Renal cortex interstitium (tissue), 15 donors: ENCODE measurements at places on chromosomes 6 and 20. TPM values are rescaled to one million over a fixed set of nuclear protein-coding genes. Genes with fewer than 3 reads are reported as not detected.

Gene GNAS-AS1
- polyA plus RNA-seq: 0.97 TPM

Gene LY6G5C
- 2.4 TPM for polyA plus RNA-seq

Gene NDUFAF4
- polyA plus RNA-seq: 43.3 TPM

Gene SLC22A1
- 0.89 TPM for polyA plus RNA-seq

Gene MUCL3
- 0.18 TPM for polyA plus RNA-seq

DNA sequence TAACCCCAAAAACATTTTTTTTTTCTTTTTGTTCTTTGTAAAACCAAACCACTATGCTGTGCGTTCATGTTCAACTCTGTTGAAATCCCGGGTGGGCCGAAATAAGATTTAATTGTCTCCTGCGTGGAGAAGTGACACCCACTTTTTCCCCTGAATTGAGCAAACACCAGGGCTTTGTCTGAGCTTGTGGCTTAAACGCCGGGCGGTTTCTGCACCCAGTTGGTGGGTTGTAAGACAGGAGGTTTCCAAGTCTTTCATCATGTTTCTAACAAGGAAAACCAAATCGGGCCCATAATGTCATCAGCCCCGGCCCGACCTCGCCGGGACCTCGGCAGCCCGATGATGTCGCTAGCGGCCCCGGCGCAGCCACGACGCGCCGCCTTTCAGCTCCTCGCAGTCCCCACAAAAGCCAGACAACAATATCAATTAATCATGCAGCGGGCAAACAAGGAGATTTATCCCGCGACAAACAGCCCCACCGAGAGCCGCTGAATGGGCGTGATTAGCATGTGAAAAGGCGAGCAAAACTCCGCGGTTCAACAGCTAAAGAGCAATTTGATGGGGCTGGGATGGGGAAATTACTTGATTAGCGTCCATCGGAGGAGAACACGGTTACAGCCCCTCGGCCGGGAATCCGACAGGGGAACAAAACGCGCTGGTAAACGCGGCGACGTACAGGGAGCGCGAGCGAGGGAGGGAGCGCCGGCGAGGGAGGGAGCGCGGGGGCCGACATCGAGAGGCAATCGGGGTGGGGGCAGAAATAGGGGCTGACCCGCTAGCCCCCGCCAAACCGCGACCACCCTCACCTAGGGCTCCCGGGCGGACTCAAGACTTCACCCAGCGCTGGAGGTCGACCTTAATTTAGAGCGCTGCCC, 5.3 kb downstream of the LINC00237 start:
- no peak for DNase-seq

GRCh38 chr6:24004062-24004461, 122.0 kb upstream of the NRSN1 start:
- no peak for DNase-seq

DNA sequence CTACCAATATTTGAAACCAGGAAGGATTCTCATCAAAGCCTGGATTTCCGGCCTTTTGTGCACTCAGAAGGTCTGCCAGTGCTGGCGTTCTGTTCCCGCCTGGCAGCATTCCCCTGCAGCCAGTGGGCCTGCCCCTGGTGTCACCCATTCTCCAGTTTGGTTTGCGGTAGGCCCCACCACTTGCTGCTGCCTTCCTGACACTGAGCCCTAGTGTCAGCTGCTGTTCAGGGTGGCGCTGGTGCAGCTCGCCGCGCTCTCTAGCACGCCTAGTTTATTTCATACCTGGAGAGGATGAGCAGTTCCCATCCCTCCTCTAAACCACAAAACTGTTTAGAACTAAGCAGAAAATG, 9.5 kb downstream of the NPEPL1 start:
- DNase-seq: no peak

DNA sequence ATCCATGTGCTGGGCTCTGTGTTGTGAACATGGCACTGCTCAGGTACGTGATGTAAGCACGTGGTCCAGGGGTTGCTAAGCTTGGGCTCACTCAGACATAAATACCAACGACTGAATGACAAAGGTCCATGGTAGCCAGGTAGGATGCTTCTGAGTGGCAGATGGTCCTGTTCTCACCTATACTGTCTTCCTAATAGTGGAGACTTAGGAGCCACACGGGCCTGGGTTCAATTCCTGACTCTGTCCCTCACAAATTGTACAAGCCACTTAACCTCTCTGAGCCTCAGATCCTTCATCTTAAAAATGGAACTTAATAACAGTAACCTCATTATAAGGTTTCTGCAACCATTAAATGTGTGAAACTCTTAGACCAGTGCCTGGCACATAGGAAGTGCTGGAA, 6.8 kb downstream of the GCM2 start:
- DNase-seq: no peak
